ENCODE measurements at places on chromosomes 5 and 9.
A peak's percentile ranks its signal among the peaks of the same experiment; 100 is the strongest.

- DNase-seq: no peak
Measured at GRCh38 chr5:142977363-142978051, 207.3 kb downstream of the ARHGAP26 start.

DNA sequence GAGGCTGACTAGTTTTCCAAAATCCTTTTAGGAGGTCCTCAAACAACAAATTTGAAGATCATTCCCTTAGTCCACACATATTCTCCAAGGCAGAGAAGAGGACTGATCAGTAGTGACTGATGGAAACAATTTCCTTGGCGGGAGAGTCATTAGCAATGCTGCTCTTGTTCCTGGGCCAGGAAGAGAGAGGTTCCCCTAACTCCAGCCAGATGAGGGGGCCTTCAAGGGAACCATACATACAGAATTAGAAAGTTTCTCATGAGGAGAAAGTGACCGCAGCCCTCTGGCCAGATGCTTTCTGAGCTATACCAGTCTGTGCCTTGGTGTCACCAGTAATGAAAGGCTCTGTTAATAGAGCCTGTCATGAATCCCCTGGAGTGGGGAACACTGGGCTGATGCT, 539.4 kb downstream of the BNC2 start:
- no peak for DNase-seq

GRCh38 chr9:83987402-83987791, 6.8 kb downstream of the RMI1 start:
- no peak for DNase-seq

- DNase-seq: peak; percentile 83
Measured at GRCh38 chr9:17578911-17579793, at the start of gene SH3GL2. Gene SH3GL2, plus strand, starts transcription at chr9:17579066.

DNA sequence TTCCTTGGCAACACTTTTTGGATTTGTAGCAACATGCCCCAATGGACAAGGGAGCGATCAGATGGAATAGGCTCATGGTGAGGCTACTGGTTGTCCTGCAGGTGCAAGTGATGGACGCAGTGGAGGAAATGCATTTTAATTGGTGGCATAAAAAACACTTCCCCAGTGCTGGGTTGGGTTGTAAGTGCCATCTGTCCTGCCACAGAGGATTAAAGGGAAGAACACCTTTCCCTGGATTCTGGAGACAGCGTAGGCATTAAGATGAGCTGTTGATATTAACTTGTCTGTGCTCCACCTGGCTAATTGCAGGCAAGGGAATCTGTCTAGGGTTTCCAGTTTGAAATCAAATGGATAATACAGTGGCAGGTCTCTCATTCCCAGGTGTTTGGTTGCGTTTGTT, 173.4 kb downstream of the ZNF462 start:
- no peak for DNase-seq

GRCh38 chr5:169192536-169192935, 108.4 kb downstream of the SLIT3 start:
- no peak for DNase-seq

DNA sequence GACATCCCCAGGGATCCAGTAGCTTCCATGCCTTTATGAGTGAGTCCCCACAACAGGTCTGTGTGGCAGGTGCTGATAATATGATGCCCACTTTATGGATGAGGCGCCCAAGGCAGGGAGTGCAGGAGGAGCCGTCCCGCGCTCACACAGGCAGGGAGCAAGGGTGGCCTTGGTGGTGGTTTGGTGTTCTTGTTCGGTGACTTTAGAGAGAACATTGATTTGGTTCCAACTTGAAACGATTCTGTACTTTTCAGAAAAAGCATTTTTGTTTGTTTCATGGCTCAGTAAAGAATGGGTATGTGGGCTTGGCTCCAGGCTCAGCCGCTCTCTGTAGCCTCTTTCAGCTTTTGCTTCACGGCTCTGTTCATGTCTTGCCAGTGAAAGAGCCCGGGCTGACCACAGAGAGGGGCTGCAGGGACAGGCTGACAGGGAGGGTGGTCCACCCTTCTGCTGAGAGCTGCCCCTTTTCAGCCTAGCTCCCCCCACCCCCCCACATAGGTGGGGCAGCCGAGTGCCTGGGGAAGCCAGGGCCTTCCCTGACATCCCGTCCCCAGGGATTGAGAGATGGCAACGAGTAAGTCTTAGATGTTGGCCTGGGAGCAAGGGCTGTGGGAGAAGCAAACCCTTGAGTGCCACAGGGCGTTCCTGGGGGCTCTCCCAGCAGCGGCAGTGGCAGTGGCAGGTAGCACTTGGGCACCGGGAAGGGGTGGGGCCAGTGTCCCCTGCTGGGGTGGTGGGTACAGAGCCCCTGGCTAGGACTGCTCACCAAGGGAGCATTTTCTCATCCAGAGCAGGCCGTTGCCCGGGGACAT, 28.0 kb downstream of the NCS1 start:
- no peak for DNase-seq

GRCh38 chr5:136007271-136007670, 21.5 kb upstream of the TGFBI start:
- no peak for DNase-seq

DNA sequence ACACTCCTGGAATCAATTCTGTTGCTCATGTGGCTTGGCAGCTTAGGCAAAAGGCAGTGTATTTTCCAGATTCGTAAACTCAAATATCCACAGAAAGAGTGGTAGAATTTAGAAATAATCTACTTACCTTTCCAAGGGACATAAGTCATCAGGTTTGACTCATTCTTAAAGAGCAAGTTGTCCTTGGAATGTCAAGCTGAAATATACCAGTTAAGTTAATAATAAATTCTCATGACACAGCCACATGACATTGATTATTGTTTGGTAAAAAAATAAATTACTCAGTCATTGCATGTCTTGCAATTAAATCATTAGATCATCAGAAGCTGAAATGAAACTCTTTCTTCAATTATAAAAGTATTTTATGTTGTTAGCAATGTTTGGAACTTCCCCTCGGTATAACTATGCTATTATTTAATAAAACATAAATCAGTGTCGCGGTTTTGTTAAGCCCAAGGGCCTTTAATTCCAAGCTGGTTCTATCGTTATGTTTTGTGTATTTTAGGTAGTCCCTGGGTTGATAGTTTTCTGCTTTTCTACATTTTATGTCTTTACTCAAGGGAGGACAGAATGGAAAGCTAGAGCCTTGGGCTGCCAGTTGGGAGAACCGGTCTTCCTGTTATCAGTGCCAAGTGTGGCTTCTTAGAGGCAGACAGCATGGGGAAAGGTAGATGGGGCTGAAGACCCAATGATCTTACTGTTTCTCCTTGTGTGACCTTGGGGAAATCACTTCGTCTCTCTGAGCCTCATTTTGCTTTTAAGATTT, 79.3 kb upstream of the PRLR start:
- DNase-seq: no peak

DNA sequence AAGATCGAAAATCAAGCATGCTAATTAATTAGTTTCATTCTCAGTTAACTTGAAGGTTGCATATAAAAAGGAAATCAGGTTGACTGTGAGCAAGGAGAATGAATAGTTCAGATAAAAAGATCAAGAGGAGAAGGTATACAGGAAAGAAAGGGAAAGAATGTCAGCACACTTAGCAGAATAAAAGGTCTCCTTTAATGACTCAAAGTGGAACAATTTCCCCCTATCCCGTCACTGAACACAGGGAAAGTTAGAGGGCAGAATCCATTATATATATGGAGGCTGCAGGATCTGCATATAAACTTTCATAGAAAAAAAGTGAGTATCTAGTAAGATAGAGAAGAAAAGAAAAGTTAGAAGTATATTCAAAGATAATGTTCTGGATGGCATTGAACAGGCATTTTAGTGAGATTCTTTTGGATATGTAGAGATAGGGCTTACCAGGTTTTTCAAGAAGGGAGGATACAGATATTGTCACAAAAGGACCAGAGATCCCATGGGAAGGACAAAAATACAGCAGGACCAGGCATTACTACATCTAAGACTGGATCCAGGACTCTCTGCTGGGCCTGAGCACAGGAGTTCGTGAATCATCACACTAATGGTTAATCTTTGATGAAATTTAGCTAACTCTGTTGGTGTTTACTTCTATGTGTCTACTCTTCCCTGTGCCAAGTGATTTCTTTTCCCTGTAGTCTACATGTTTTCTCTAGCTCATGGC, 988.2 kb upstream of the ARRDC3 start:
- no peak for DNase-seq

GRCh38 chr5:135100431-135100830, 66.4 kb upstream of the PITX1 start:
- DNase-seq: no peak

DNA sequence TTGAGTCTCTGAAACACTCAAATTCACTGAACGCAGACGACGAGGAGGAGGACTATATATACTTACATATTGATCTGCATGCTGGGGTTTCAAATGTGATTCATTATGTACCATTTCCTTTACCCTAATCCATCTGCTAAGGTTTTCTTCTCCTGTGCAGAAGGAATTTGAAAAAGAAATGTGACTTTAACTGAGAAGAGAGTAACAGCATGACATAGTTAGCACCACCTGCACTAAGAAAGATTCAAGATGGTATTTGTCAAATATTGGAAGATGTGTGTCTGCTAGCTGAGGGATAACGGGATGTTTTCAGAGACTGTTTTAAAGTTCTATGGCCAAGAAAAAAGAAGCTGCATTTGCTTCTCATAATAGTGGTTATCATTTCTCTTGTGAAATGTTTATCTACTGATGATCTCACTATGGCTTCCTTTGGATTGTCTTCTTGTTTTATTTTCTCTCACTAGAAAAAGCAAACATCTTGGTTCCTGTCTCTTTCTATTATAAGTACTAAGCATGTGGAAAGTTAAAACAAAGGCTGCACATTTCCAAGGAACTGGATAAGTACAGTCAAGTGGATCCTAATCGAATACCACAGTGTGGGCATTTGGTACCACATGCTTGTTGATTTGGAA, 89.8 kb upstream of the TLE4 start:
- no peak for DNase-seq

DNA sequence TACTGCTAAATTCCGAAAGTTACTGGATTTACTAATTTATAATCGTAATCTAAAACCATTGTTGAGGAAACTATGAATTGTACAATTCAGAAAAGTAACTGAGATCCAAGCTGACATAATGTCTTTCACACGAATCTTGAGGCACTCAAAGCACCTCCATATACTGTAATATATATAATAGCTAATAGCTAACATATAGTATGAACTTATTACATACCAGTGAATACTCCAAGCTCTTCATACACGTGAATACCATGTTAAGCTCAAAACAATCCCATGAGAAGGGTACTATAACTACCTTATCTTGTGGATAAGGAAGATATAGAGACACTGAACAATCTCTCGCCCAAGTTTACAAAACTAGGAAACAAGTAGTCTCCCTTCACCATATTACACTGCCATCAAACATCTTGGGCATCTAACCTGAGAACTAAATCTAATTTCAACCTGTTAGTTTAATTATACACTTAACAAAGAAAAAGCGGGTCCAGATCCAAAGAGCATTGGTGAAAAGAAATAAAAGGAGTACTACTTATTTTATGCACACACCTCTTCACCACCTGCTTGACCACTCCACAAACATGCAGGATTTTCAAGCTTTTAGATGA, 1.0 kb downstream of the NUDCD2 start:
- no peak for DNase-seq

DNA sequence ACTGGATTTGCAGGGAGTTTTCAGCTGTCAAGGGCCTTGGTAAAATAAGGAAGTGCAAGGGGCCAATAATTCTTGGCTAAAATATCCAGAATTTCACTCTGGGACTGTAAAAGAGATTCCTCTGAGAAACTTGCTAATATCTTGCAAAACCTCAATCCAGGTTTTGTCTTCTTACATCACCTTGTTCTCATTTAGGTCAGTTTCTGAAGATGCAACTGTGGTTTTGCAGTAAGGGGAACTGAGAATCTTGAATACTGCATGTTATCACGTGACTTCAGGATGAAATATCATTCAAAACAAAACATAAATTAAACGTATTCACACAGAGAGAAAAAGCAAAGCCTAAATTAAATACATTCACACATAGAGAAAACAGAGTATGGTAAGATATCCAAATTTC, 35.0 kb upstream of the RIC1 start:
- DNase-seq: no peak

DNA sequence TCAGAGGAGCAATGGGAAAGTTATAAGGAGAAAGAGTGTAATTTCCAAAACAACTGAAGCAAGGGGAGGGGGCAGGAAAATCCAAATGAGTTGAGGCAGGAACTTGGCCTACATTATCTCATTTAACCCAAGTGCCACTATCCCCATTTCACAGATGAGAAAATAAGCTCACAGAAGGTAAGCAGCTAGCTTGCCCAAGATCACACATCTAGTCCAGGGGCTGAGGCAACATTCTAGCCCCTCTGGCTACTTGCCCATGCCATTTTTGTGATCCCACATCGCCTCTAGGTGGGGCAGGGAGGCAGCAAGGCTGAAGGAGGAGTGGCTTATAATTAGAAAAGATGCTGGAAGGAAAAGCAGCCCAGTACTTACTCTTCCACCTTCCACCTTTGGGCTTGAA, 2.6 kb upstream of the PSIP1 start:
- no peak for DNase-seq

- DNase-seq: no peak
Measured at GRCh38 chr5:76351176-76351575, 51.9 kb upstream of the IQGAP2 start.

DNA sequence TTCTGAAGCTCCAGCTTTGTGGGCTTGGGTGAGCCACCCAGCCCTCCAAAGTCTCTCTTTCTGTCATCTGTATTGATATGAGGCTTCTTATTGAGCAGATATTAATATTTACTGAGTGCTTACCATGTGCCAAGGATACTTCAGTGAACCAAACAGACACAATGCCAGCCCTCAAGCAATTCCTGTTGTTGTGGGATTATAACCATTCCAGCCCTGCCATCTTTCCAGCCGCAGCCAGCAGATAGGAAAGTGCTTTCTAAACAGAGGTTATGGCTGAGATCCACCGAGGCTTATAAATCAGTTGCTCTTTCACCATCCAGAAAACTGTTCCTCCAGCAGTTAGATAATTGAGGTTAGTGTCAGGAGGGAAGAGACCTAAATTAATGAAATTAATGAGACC, 137.7 kb upstream of the ALDH1B1 start:
- DNase-seq: no peak

DNA sequence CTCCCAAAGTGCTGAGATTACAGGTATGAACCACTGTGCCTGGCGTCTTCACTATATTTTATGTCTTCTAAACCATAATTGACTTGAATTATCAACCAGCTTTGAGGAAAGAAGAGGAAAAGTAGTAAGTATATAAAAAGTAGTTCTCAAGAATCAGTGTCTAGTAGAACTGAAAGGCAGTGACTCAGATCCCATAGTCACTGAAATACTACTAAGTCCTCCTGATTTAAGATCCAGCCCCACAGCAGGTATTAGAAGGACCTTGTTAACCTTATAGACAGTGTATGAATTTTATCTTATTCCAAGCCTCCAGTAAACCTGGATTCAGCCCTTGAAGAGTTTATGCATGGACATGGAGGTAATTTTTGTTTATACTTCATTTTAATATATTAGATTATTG, 31.5 kb downstream of the LNPEP start:
- DNase-seq: no peak

- DNase-seq: no peak
Measured at GRCh38 chr9:71363286-71363961, 242.0 kb upstream of the TRPM3 start.
